ENCODE measurements at places on chromosomes 2 and 18.

DNA sequence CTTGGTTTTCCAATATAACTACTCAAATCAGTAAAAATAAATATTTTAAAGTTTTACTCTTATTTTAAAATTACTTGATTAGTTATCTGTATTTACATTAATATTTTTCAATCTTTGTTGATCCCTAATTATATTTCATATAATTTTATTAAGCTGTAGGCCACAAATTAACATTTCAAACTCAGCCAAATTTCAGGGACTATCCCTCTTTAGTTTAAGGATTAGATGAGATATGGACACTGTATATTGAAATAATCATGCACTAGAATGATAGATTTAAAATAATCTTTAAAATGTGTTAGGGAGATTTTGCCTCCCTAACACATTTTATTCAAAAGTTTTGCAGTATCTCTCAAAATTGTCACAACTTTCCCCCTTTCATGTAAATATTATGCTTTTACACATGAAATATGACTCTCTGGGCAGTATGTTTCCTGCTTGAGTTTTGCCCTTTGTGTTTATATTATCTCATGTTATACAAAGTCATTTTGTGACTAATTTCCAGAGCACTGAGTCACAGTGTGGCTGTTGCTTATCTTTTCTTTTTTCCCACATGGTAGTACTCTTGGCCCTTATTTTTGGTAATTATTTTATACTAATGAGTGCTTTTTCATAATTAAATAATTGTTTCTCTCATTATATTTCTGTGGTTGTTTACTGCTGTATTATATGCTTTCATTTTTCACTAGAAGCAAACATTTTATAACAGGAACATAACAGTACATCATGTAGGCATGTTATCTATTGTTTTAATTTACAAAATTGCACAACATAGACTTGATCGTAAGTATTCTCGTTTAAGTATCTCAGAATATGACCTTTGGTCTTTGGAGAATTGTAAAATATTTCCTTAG lies 1.2 kb downstream of the TFPI start:
- no peak for DNase-seq

- DNase-seq: no peak
Observed at GRCh38 chr2:169757356-169757755, 23.7 kb downstream of the KLHL23 start.

DNA sequence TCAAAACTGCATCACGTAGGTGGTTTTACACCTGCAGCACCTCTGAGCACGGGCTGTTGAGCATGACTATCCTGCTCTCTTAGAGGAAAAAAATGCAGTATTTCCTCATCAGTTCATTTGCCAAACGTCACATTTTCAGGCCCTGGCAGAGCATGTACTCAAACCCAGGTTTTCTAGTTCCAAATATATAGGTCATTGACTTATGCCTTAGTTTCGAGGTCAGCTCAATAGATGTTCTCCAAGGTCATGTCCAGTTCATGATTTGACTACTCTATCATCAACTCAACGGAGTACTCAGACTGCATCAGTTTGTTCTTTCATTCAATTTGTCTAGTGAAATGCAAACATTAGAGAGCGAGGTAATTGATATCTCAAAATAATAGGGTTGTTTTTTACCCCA lies 39.3 kb upstream of the STAT1 start:
- DNase-seq: no peak

GRCh38 chr18:45251236-45251635 lies 364.0 kb upstream of the SLC14A2 start:
- DNase-seq: no peak

GRCh38 chr2:221708902-221709301 lies 136.8 kb upstream of the EPHA4 start:
- DNase-seq: no peak

DNA sequence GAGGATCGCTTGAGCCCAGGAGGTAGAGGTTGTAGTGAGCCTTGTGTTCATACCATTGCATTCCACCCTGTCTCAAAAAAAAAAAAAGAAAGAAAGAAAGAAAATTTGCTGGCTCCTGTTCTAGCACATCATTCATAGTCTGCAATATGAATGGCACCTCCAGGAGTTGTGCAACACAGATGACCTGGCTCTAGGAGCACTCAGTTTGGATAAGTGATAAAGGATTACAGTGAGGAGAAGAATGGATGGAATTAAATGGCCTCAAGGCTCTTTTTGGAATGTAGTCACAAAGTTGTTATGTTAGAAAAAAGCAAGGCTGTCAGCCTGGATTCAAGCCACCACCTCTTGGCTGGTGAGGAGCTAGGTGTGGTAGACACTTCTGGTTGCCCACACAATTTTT lies 21.5 kb upstream of the SPRED2 start:
- no peak for DNase-seq

DNA sequence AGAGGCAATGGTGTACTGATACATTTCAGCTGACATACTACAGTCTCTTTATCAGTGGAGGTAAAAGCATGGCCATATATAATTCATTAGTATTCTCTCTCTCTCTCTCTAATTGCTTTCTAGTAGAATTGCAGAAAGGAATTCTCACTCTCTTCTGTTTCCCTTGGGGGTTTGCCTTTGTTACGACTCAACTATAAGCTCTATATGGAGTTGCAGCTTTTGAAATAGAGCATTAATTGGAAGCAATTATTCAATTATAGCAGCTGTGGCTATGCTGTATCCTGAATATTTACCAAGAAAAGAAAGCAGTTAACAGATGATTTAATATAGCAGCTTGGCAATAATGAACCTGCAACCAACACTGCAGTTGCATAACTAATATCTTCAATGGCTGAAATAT lies 132.7 kb upstream of the STON1 start:
- DNase-seq: no peak

DNA sequence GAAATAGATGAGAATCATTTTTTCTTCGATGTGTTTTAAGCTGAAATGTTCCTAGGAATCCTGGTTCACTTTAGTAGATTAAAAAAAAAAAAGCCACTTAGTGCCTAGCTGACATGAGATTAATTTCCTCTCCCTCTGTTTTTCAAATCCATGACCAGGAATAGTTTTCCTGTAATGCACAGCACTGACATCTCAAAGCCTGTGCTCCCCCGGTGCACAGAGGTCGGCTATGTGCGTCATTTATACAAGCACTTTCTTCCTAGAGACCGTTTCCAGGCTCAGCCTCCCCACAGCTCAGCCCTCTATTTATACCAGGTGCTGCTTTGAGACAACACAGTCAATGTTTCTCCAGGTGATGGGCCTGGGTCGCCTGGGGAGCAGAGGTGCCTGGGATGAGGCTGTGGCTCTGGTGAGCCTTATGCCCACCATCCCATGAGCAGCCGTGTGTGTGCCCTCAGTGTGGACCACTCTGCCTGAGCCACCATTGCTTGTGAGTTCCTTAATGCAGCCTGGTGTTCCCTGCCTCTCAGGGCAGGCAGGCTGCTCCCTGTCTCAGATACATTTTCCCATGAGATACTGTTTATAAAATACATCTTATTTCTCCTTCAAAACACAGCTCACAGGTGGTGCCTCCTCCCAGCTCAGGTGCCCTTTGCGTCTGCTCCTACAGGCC lies 515.7 kb upstream of the HS6ST1 start:
- no peak for DNase-seq

DNA sequence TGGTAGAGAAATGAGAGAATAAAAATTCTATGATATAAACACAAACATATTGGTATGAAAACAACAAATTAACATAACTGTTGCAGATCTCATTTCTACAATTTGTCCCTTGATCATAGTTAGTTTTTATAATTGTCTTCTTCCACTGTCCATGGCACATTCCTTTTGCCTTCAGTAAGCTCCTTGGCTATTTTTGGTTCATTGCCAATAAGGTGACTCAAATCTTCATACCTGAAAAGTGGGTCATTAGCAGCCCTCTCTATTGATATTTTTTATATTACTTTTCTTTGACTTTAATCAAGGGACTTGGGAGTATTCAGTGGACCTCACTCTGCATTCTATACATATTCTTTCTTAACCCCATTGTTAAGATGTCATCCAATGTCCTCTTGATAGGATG lies 552.9 kb downstream of the TDRD15 start:
- DNase-seq: no peak

- DNase-seq: no peak
Observed at GRCh38 chr2:69023236-69023635, 10.3 kb downstream of the ANTXR1 start.

- no peak for DNase-seq
Observed at GRCh38 chr18:8307960-8308359, 301.3 kb upstream of the RAB12 start.

GRCh38 chr2:105460048-105460732 lies 61.3 kb upstream of the FHL2 start:
- DNase-seq: no peak

DNA sequence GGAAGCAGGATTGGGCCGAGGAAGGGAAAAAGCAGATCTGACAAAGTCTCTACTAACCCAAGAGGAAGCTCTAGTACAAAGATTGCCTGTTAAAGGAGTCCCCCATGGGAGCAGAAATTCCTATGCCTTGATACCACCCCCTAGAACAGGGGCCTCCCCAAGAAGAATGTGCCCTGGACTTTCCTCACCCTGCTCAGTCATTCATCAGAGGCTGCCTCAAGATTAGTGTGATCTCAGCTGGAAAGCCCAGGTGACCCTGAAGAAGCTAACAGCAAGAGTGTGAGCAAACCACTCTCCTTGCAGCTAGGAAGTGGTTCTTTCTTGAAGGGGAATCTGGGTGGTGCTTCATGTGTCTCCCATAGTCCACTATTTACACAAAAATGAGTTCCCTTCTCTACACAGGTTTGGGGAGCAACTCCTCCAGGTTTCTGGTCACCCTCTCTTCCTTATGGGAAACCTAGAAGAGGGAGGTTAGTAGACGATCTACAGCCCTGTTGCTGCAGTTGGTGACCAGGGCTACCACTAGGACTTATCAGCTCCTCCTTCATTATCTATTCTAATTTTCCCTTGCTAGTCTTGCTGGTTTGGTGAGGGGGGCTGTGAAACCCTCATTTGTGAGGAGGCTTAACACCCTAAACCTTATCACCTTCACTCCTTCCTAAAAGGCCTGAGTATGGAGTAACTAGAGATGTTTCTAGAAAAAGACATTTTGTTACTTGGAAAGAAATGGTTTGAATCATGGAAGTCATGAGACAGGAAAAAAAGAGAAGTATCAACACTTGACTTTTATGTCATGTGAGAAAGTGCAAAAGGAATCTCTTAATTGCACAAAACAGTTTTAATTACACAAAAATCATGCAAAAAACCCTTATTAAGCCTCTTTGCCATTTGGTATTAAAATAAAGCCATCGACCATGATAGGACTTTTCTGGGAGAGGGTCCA lies 2.9 kb upstream of the WDR7 start:
- no peak for DNase-seq

GRCh38 chr2:127897531-127898211 lies 11.9 kb upstream of the AMMECR1L start:
- no peak for DNase-seq

- DNase-seq: no peak
Observed at GRCh38 chr2:11752906-11753305, 6.5 kb downstream of the LPIN1 start.

DNA sequence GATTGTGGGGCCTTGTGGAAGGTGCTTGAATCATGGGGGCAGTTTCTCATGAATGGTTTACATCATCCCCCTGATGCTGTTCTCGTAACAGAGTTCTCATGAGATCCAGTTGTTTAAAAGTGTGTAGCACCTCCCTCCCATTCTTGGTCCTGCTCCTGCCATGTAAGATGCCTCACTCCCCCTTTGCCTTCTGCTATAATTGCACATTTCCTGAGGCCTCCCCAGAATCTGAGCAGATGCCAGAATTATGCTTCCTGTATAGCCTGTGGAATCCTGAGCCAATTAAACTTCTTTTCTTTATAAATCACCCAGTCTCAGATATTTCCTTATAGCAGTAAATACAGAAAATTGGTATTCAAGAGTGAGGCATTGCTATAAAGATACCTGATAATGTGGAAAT lies 15.6 kb upstream of the WDR75 start:
- no peak for DNase-seq

DNA sequence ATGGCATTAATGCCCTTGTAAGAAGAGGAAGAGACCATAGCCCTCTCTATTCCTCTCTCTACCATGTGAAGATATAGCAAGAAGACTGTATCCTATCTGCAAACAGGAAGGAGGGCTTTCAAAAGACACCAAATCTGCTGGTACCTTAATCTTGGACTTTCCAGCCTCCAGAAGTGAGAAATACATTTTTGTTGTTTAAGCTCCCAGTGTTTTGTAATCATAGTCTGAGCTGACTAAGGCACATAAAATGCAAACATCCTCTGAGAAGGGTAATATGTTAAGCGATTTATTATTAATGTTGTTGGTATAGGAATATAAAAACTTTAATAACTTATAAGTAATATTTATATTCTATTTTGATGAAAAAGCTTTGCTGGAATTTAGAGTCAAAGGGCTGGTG lies 559.8 kb downstream of the SUCLG1 start:
- no peak for DNase-seq

- DNase-seq: peak; percentile 29
Observed at GRCh38 chr2:1750933-1751766, 6.8 kb upstream of the PXDN start.

- DNase-seq: no peak
Observed at GRCh38 chr18:75172299-75173124, 36.4 kb downstream of the PTGR3 start.

DNA sequence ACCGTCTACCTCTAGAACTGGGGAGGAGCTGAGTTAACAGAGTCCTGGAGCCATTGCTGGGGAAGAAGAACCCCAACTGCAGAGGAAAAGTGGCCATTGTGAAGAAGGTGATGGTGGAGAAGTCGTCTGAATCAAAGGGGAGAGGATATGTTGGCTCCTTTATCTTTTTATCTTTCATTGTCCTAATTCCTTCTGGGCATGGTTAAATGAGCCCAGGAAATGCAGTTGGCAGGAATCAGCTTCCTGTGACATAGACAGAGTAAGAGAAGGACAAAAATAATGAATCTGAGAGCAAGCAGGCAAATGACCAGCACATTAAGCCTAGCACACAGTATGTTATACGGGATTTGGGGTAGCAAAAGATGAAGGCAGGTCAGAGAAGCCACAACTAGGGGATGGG lies 16.0 kb upstream of the ACTR3 start:
- DNase-seq: no peak

- no peak for DNase-seq
Observed at GRCh38 chr2:88866756-88867155, 175.3 kb downstream of the RPIA start.

DNA sequence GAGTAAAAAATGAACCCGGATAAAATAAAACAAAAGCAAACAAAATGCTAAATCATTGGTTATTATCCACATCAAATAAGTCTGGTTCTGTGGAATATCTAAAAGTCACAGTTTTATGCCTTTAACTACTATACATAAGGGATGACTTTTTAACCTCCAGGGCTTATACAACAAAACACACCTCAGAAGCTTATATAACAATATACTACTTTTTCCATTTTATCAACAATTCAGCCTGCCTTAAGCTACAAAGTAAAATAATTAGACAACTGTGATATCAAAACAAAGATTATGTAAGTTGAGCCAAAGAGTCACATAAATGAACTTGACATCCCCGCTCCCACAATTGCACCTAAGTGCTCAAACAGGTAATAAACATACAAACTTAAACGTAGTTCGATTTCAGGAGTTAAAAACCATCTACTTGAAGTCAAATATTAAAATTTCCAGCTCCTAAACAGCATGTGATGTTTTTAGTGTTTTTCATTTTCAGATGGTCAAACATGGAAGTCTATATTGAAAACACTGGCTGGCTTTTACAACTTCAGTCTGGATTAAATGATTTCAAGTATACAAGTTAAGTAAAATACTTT lies 54.7 kb downstream of the ATIC start:
- DNase-seq: no peak

- DNase-seq: peak; percentile 64
Observed at GRCh38 chr2:233350708-233351107, 3.6 kb upstream of the DGKD start.

Data from Calu3 (cell line).